Naive thymus-derived CD4-positive, alpha-beta T cell (primary cell): ENCODE measurements at places on chromosomes 1 and 21. TPM values are rescaled to one million over a fixed set of nuclear protein-coding genes. Genes with fewer than 3 reads are reported as not detected.

The B3GALT5 gene
- total RNA-seq: not detected

The PDZK1 gene
- total RNA-seq: not detected

The SRSF10 gene
- total RNA-seq: 192 and 193 TPM in 2 replicates

The OR2T11 gene
- total RNA-seq: not detected

The TTC3 gene
- total RNA-seq: 202 TPM

The WDR4 gene
- total RNA-seq: 30.5 TPM

The LIN28A gene
- not detected for total RNA-seq

The RIIAD1 gene
- not detected for total RNA-seq

The SPRR2E gene
- not detected in 2 replicates for total RNA-seq

The RBM11 gene
- total RNA-seq: 3.3 TPM

The YIPF1 gene
- total RNA-seq: 16.3 TPM

DNA sequence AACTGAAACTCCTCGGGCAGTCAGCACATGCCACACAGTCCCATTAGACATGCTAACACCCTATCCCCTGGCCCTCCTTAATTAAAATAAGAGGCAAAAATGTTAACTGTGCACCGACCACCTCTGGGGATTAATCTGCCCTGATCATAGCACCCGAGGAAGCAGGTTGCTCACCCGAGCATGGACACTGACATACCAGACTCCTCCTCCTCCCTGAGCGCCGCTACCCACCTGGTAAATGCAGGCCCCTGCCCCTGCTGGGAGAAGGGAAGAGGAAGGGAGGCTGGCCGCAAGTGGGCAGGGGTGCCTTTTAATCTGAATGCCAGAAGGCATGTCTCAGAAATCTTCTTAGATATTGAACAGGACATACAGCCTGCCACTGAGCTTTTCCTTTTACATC lies 360.9 kb downstream of the RRAGC start:
- no peak for DNase-seq

DNA sequence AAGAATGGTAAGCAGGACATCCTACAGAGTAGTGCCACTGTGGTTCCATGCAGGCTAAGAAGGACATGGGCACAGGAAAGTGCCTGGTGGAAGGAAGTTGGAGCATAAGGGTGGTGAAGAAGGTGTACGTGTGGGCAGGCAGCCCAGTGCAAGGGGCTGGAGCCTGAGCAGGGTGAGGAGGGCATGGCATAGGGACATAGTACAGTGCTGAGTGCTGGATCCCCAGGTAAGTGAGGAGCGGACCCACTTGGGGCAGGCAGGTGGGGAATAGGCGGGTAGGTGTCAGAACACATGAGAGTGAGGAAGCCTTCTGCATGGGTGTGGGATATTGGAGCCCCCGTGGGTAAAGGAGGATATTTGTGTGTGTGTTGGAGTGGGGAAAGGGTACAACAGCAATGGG lies 15.7 kb upstream of the LRRC53 start:
- no peak for DNase-seq

DNA sequence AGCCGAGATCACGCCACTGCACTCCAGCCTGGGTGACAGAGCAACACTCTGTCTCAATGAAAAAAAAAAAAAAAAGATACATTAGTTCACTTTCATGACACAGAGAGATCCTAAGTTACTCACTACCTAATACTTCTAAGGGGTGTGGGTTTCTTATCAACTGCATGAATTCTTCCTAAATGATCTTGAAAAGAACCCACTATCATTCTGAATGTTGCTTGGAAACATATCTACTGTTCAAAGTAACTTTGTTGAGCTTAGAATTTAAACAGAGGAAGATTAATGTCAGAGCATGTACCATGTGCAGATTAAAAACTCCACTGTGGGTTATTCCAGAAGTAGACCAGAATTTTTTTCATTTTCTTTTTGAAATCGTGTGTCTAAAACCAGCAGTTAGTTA lies 241.5 kb downstream of the LTN1 start:
- DNase-seq: no peak

DNA sequence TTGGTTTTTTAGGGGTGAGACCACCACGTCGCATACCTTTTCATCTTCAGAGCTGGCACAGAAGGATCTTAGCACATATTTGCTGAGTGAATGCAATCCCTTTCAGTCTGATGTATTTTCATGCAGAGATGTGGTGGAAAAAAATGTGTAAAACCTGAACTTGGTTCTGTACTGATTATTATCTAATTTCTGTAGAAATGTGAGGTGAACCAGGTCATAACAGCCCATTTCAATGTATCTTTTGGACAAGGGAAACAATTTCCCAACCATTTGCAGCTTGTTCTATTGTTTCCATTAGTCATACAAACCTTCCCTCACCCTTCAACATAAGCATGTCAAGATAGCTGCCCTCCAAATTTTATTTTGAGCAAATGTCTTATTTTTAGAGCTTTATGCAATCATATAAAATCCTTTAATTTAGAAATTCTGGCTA lies 46.8 kb upstream of the RUNX1 start:
- no peak for DNase-seq

- DNase-seq: no peak
Observed at GRCh38 chr1:82154219-82154970, 353.7 kb downstream of the ADGRL2 start.

GRCh38 chr1:192160196-192160595 lies 1.9 kb downstream of the RGS18 start:
- DNase-seq: no peak

DNA sequence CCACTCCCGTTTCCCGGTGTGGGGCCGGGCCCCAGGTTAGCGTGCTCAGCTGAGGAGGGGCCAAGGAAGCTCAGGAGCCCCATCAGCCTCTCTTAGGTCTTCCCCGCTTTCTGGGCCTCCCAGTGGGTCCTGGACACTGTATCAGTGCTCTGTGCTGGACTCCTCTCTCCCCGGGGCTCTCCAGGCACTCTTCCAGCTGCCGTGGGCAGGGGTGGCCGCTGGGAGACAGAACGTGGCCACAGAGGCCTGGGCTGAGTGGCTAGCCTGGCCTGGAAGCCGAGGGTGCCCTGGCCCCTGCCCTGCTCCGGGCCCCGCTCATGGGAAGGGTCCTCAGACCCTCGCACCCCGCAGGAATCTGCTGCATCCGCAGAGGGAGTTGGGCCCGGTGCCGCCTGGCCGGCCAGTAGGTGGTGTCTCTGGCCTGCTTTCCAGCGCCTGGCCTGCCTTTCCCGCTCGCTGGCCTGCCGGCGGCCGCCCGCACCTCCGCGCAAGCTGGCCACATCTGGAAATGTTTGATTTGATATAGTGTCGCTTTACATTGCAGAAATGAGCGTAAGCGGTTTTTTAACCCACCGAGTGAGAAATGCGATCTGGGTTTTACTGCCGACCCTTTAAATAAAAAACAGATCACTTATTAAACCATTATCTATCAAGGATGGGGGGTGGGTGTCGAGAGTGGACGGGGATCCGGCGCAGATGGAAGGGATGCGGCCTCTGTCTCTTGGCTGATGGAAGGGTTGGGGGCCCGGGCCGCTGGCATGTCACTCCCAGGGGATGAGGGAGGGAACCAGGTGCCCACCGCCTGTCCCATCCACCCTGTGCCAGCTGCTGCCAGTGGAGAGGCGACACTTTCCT lies 74.4 kb upstream of the TTC34 start:
- DNase-seq: no peak

- DNase-seq: no peak
Observed at GRCh38 chr1:119910618-119911017, 14.3 kb upstream of the ADAM30 start.

GRCh38 chr21:29145354-29145782 lies 14.9 kb downstream of the MAP3K7CL start:
- DNase-seq: no peak

GRCh38 chr1:186535388-186536133 lies 74.6 kb upstream of the PDC start:
- DNase-seq: no peak

- no peak for DNase-seq
Observed at GRCh38 chr1:162682013-162682419, 49.8 kb downstream of the DDR2 start.

GRCh38 chr1:11518016-11518701 lies 39.2 kb downstream of the DISP3 start:
- DNase-seq: no peak

- DNase-seq: no peak
Observed at GRCh38 chr1:207039380-207040180, 7.0 kb upstream of the C1orf116 start.

GRCh38 chr1:9069326-9070100 lies at the start of gene SLC2A5:
Gene SLC2A5, minus strand, starts transcription at chr1:9069635. Its CDS starts 99 bp downstream, at chr1:9069536.
- DNase-seq: no peak

GRCh38 chr1:1470626-1471388 lies 758 bp upstream of the ATAD3B start:
- no peak for DNase-seq

- DNase-seq: no peak
Observed at GRCh38 chr1:113109908-113110554, 37.0 kb downstream of the LRIG2 start.

- no peak for DNase-seq
Observed at GRCh38 chr1:107941123-107941522, 23.9 kb downstream of the VAV3 start.

GRCh38 chr1:66599346-66599745 lies 65.4 kb downstream of the SGIP1 start:
- no peak for DNase-seq

DNA sequence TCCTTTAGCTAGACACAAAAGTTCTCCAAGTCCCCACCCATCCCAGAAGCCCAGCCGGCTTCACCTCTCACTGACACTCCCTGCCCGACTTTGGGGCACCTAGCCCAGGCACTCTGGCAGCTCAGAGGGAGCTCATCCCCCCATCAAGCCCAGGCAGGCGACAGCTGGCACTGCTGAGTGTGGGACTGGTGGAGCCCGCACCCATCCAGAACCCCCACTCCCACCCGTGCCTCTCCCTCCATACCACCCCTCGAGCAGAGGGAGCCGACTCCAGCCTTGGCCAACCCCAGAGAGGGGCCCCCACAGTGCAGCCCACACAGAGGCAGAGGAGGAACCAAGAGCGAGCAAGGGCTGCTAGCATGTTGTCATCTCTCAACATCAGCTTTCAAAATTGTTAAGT lies 658.6 kb downstream of the AMY1C start:
- no peak for DNase-seq

- no peak for DNase-seq
Observed at GRCh38 chr1:223771469-223771813, 59.1 kb downstream of the CAPN2 start.

DNA sequence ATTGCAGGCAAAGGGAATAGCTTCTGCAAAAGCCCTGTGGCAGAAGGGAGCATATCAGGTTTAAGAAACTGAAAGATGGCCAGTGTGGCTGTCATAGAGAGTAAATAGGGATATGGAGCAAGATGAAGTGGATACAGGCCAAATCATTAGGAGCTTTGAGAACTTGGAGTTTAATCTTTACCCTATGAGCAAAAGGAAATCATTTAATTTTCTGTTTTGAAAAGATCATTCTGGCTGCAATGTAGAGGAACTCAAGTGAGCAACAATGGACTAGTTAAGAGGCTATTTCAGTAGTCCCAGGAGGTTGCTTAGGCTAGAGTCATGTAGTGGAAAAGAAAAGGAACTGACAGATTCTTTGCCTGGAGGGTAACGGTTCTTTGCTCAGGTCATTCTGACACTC lies 47.2 kb downstream of the RAP1A start:
- DNase-seq: no peak

DNA sequence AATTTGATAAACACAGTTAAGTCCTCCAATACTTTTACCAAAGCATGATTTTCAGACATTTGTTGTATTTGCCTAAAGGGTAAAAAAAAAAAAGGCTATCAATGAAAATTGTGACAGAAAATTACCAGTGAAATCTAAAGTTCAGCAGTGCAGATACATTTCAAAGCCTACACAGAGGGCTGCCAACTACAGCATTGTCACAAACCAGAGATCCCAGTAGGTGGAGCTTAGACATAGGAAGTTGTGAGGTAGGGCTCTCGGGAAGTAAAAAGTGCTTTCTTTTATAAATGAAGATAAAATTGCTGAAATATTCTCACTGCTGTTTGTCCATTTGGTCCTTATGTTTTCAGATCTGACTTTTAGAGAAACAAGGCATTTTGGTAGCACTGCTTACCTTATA lies 123.0 kb downstream of the DYRK1A start:
- no peak for DNase-seq

DNA sequence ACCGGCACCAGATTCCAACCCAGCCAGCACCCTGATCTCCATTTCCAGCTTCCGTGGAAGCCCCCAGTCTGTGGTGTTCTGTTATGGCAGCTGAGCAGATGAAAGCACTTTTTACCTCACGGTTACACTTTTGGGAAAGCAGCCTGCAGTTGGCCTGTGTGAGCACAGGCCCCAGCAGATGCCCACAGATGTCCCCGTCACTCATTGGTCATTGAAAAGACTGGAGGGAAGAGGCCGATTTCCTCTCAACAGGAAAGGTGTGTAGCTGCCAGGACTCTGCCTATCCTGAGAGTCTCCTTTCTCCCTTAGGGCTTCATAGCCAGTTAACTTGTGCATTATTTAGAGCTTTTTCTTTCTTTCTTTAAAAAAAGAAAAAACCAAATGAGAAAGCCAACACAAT lies 123.0 kb downstream of the PCBP3 start:
- no peak for DNase-seq

DNA sequence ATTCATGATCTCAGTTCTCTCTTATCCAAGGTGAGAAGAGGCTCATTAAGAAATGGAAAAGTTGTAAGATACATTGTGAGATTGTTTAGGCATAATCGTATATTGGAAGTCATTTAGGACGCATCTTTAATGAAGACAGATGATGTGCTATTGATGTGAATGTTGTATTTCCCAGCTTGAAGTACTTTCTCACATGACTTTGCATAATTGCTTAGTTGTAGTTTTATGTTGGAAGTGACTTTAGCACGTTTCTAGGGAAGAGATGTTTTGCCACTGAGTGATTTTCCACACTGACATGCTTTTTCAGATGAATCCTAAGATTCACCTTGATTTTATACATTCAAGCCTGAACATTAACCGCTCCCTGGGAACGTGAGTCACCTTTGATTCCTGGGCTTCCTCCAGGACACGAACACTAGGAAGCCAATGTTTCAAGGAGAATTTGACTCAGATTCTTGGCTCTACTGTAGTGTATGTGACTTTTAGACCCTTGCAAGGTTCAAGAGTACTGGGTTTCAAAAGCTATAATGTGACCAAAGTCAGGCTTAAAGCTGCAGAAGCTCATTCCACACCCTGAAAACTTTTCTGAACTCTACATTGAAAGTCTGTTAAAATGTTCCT lies 27.9 kb downstream of the ANGEL2 start:
- no peak for DNase-seq

GRCh38 chr1:155124503-155125463 lies 2.9 kb upstream of the EFNA1 start:
- DNase-seq: no peak

GRCh38 chr1:20158358-20159070 lies 19.4 kb downstream of the PLA2G2F start:
- no peak for DNase-seq

DNA sequence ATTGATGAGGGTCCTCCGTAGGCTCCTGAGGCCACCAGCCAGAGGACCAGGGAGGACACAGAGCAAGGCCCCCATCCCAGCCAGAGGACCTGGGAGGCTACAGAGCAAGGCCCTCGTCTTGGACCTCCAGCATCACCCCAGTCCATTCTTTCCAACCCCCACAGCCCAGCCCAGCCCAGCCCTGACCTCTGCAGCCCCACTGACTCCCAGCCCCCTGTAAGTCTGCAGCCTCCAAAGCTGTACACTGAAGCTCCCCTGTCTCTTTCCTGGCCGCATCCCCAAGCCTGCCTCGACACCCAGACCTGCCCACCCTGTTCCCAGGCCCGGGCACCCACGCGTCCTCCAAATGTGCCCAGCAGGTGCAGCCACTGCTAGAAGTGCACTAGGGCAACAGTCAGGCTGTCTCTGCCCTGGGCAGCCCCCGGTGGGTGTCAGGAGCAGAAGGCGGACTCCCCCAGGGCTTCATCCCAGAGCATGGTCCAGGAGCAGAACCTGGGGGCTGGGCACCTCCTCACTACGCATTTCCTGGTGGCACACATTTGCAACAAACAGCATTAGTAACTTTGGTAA lies 2.1 kb downstream of the DVL1 start:
- no peak for DNase-seq
